ENCODE measurements at places on chromosomes 4 and X. TPM values are rescaled to one million over a fixed set of nuclear protein-coding genes. Genes with fewer than 3 reads are reported as not detected.

- no peak for DNase-seq
Measured at GRCh38 chr4:184413261-184414046, 60.9 kb downstream of the IRF2 start.

The RBMX2 gene
- total RNA-seq: 28.9 TPM

The GAGE12E gene
- not detected for total RNA-seq

The CCKAR gene
- not detected for total RNA-seq

GRCh38 chr4:126604268-126604867 is 1028.4 kb upstream of the INTU start:
- DNase-seq: no peak

DNA sequence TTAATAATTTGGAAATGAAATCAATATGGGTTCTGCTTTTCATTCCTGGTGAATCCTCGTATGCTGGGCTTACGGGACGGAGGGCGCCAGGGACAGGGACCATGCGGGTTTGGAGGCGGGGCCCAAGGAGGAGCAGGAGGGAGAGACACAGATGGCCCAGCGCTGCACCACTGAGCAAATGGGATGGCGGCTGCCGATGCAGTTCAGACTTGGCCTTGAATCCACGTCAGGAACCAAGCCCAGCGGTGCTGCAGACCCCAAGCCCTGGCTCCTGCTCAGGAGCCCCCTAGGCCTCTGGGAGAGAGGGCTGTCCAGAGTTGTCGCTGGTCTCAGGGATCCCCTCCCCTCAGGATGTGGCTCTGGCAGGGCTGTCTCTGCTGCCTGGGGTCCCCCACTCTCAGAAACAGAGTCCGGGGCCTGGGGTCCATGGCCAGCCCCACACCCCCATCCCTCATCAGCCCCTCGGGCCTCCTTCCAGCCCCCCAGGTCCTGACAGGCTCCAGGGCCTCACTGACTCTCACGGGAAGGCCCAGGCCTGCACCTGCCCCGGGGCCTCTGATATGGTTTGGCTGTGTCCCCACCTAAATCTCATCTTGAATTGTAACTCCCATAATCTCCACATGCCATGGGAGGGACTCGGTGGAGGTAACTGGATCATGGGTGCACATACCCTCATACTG is 75.2 kb downstream of the FAM53A start:
- DNase-seq: no peak

DNA sequence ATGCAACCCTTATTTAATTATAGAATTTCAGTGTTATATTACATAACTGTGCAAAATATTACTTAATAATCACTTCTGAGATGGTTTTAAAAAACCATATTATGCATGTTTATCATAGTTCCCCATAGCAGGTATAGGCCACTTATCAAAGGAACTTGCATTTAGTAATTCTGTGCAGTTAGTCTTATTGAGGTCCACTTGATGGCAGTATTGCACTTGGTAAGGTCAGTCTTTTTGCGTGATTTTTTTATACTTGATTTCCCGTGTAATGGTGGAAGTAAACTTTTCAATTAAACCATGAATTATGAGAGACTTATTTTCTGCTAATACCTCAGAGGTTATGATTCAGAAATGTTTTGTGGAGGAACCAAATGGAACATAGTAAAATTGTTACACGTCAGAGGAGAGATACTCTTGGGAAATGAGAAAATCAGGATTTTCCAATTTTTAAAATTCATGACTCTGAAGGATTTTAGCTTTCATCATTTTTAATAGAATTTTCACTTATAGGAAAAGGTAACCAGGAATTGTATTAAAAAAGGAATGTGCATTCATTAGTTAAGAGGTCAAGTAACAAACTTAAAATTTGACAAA is 230.0 kb downstream of the CCSER1 start:
- no peak for DNase-seq

DNA sequence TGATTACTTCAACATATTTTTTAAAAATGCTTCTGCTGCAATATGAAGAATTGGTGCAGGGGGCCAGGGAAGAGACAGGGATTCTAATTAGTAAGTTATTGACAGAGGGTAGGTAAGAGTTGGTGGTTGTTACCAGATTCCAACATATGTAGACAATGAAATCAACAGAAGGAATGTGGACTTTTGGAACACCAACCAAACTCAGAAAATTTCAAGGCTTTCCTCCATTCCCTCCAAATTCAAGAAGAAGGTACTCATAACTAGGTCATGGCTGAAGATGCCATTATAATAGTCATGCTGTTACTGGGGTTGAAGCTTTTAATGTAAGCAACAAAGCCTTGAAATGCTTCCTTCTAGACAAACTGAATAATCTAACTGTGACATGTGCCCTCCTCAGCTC is 22.9 kb upstream of the CXCL13 start:
- no peak for DNase-seq
